CD4-positive, alpha-beta T cell treated with Interleukin-17A for 4 hours (primary cell): ENCODE measurements at places on chromosomes 5 and 9.

DNA sequence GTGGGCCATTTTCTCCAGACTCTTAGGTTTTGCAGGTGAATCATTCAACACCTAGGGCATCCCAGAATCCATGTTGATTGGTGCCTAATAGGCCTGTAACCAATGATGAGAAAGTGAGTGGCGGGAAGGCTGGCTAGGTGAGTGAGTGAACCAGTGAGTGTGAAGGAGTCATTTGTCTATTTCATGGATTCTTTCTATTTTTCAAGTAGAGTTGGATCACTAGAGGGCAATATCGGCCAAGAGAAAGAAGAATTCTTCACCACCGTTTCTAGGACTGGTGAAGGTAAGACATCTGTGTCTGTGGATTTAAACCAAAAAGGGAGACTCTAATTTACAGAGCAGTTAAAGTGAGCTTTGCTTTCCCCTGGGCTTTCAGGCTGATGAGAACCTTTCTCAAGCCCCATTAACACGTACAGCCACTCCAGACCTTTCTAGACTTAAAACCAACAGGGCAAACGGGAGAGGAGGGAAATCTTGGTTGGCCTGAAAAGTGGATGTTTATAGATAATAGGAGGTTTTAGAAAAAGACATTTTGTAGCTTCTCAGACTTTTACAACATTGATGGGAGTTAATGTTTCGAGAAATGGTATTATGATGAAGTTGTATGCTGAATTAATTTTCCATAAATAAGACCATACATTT lies 114.3 kb upstream of the IL12B start:
- no peak for DNase-seq

GRCh38 chr9:93231121-93231694 lies 47.3 kb downstream of the WNK2 start:
- no peak for DNase-seq

DNA sequence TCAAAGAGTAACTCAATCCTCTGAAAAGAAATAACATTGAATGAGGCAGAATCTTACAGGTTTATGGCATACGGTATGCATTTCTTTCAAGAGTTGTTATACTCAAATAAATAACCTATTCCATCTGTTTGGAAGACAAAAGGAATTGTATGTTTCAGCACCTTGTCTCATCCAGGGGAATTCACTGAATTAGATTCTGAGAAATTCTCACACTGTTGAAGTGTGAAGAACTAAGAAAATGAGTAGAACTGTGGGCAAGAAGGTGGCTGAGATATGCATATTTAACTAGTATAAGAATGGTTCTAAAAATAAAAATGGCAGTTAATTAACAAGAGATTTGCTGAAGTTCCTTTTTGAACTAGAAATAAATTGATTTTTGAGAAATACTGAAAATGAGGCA lies 279.3 kb upstream of the DAP start:
- no peak for DNase-seq

DNA sequence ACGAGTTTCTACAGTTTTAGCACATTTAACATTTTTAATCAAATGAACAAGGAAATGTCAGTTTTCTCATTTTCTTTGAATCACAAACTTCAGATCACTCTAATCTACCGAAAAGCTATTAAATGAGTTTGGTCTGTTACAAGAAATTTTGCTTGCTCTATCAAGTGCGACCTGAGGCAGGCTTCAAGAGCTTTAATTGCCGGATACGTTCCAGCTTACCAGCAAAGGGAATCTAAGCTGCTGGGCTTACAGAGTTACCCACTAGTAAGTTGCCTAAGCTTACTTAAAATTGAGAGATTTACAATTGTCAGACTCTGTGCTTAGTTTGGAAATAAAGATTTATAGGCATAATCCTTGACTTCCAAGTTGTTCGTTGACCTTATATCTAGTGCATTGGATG lies 10.6 kb downstream of the SCGB3A1 start:
- no peak for DNase-seq

GRCh38 chr5:17808566-17808965 lies 174.3 kb downstream of the TAF11L14 start:
- DNase-seq, result no peak

GRCh38 chr5:33148076-33148513 lies 292.7 kb upstream of the TARS1 start:
- no peak for DNase-seq

DNA sequence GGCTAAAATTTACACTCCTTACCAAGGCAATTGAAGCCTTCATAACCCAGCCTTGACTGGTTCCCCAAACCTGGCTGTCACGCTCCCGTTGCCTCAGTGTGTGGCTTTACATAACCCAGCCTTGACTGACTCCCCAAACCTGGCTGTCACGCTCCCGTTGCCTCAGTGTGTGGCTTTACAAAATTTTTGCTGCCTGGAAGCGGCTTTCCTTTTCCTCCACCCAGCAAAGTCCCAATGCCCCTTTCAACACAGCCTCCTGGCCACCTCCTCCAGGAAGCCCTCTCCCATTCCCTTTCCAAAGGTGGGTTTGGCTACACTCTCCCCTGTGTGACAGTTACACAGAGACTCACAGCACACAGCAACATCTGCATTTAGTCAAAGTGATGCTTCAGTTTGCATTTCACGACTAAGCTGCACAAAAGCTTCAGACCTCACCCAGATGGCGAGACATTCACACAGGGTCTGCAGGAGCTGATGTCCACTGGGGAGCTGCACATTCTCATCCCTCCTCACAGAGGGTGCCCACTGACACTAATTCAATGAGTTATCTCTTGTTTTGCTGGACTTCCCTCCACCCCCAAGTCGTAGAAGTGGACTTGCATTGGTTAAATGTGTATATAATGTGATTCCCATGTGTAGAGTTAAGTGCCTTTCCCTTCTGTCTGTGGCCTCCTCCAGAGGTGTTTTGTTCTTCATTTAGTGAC lies 156.6 kb upstream of the PHYKPL start:
- no peak for DNase-seq

- no peak for DNase-seq
These were observed 312.5 kb downstream of the ACTL7B start for GRCh38 chr9:108543251-108543778.

- DNase-seq, result no peak
These were observed 5.7 kb downstream of the EQTN start for GRCh38 chr9:27291292-27291691.

GRCh38 chr5:91670563-91670962 lies 287.4 kb upstream of the ARRDC3 start:
- no peak for DNase-seq

- DNase-seq, result no peak
These were observed 74.4 kb upstream of the KIF2A start for GRCh38 chr5:62231576-62231975.

DNA sequence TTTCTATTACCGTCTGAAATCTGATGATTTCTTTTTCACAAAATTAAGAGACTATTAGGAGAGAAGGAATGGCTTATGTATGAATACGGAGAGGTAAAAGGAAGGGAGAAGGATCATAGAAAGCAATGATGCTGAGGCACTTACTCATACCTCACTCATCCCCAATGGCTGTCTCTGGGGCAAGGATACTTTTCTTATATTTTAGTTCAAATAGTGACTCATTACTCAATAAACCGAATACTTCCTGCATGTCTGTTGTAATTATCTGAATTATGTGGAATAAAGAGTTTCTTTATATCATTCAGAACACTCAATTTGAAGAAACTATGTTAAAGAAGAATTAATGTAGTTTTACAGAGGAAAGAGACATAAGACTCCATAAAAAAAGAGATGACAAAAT lies 284.5 kb upstream of the NUDT12 start:
- DNase-seq, result no peak
